Activated naive CD4-positive, alpha-beta T cell treated with Interleukin-2 at 50 U/mL for 16 hours (primary cell): ENCODE measurements at places on chromosomes 3 and 15.
A peak's percentile ranks its signal among the peaks of the same experiment; 100 is the strongest.

DNA sequence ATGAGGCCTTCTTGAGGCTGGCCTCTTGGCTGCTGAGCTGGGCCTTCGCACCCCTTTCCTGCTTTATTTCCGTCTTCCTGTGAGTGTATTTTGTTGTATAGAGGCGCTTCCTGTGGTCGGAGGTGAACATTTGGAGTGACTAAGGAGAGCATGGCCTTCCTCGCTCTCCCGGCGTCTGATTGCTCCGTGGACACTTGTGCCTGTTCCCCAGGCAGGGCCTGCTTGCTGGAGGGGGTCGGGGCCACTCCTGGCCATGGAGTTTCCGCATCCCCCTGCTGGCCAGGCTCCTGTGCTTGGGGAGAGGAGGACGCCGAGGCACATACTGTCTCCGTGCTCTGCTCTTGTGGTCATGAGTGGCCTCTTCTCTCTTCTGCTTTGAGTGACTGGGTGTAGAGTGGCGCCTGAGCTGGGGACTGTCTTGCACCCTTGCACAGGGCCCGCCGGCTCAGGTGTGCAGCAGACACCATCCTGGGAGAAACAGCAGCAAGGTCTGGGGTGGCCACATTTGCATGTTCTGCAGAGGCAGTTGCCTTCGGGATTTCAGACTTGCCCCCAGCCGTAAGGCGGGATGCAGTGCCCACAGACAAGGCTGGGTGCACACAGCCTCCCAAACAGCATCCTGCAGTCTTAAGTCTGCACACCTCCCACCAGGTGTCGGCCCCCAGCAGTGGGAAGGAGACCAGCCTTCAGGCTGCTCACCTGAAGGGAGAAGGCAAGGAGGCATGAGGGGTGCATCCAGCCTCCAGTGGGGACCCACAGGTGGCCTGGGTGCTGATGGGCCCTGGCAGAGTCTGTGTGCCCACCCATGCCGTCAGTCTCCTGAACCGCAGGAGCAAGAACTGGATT is 16.4 kb downstream of the KLF13 start:
- no peak for DNase-seq

- no peak for DNase-seq
Measured at GRCh38 chr3:55621026-55621422, 133.9 kb upstream of the WNT5A start.

GRCh38 chr15:47736143-47736786 is 19.0 kb downstream of the SEMA6D start:
- DNase-seq, result no peak

DNA sequence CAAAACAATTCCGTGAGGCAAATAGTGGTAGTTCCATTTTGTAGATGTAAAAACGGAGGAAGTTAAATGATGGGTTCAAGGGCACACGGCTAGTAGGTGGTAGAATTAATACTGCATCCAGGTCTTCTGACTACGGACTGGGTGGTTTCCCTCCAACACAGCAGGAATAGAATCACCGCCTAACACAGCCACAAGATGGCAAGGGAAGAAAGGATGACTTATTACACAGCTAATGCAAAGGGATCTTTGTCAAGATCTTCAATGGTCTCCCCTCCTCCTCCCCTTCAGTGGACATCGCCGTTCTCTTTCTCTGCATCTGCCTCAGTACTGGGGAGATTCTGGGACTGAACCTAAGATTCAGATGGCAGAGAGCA is 524 bp upstream of the TOPBP1 start:
- DNase-seq, result peak; percentile 18

DNA sequence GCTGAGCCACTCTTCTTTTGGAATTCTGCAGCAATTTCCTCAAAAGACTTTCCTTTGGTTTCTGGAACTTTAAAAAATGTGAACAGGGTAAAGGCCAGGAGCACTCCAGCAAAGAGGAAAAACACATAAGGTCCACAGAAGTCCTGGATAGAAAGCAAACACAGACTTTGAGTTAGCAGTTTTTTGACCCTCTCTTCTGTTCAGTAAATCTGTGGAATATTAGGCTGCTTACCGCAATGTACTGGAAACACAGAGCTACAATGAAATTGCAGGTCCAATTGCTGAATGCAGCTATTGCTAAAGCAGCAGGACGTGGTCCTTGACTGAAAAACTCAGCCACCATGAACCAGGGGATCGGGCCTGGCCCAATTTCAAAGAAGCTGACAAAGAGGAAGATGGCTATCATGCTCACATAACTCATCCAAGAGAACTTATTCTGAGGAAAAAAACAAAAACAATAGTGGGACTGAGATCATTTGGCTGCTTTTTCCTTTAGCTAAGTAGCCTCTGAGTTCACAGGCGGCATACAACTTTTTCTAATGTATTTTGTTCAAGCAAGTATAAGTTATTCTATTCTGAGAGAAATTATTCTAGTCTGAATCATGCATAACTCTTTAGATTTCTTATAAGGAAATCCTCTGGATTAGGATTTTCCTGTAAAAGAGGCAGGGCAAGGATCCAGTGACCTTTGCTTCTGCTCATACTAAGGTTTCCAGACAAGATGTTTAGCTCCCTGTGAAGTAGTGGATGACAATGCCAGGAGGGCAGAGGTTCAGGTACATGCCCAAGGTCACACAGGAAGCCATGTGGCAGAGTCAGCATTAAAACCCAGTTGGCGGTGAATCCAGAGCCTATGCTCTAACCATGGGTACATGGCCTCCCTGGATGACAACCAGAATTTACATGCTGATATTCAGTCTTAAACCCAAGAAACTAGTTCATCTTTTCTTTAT is 28.3 kb downstream of the SLC2A2 start:
- DNase-seq, result no peak

DNA sequence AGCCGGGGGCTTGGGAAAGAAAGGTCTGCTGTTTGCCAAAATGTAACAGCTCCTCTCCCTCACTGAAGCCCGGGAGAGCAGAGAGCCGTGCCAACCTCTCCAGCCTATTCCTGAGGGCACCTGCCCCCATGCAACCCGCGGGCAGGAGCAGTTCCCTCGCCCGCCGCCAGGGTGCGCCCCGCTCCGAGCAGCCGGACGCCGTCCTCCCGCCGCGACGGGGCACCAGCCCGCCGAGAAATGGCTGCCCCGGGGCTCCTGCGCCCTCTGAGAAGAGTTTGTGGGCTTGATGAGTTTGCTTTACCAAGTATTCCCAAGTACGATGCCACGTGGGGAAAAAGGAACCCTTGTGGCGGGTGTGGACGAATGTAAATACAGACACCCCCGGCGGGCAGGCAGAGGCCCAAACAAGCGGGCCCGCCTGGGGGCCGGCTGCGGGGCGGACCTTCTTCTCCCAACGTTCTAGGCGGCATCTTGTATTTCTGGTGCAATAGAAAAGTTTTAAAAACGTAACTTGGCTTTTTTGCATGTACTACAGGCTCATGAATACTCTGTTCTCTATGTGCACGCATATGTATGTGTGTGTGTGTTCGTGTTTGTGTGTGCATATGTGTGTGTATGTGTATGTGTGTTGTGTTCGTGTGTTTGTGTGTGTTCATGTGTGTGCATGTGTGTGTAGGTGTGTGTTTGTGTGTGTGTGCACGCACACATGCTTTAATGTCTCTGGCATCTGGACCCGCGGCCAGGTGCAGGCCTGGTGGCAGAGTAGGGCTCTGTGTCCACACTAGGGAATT is 162.9 kb downstream of the CHSY1 start:
- DNase-seq, result peak; percentile 84

DNA sequence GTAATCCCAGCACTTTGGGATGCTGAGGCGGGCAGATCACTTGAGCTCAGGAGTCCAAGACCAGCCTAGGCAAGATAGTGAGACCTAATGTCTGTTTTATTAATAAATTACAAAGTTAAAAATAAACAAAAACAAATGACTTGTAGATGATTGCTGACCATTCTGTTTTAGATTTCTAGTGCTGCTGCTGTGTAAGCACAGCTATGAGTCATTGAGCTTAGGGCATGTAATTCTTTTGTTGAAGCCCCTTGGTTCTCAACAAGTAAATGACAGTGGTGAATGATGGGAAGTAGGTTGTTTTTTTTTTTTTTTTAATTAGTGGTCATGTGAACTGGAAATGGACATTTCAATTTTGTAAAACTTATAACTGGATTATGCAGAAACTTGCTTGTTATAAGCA is 63.3 kb downstream of the LEO1 start:
- DNase-seq, result no peak

GRCh38 chr3:55891106-55891505 is 404.0 kb upstream of the WNT5A start:
- no peak for DNase-seq

DNA sequence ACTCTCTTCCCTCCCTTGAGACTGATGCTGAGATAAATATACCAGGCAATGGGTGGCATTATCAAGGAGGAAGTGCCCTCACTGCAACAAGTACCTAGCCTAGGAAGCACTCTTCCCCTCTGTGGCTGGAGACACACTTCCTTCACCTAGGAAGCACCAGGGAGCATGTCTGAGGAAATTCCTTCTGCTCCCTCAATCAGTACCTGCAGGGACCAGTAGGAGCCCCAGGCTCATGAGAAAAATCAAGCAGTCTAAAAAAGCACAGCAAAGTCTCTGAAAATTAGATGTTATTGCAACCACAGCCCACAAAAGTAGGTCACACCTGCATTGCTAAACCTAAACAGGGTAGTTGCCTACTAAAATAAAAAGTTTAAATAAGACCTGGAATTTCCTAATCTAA is 78.2 kb upstream of the TRPM1 start:
- no peak for DNase-seq

DNA sequence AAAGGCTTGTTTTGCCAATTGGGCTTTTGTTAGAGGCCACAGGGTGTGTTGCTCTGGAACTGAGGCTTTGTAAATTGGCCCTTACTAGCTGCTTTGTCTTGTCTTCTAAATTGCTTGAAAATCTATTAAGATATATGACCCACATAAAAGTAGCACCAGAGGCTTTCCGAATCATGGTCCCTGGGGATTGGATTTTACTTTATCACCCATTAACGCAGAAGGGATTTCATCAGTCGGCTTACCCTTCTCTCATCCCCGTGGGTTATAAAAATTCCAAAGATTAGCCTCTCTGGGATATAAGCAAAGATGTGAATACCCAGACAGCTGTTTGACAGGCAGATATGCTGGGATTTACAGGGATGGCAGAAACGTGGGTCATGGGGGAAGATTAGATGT is 98.3 kb upstream of the CHL1 start:
- no peak for DNase-seq

- no peak for DNase-seq
Measured at GRCh38 chr3:109852283-109852682, 514.9 kb upstream of the DPPA4 start.

DNA sequence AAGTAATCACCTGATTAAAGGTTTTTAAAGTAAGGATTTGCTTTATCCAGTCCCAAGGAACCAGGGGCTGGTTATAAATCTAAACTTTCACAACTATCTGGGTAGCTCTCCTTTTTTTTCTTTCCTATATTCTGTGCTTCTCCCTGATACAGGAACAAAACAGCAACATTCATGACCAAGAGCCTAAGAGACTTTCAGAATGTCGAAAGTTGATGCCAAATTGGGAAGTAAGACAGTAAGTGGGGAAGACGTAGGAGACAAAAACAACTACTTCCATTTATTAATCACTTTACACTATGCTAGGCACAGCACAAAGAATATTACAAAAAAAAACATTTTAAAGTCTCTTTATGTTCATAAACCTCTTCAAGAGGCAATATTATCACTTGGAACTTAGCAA is 211.6 kb downstream of the MAGI1 start:
- no peak for DNase-seq

DNA sequence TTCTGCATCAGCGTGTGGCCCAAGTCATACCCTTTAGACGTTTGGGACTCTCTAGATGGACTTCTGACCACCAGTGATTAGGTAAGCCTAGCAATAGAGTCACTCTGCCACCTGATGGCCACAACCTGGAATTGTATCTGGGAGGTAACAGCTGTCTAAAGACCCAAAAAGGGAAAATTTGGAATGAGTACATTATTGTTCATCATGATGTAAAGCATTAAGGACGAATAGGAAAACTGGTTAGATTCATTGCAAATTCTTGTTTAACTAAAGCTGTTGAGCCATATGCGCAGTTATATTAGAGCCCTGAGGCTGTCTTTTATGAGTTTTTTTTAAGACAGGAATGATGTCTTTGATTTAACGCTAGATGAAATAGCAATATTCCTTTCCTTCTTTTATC is 63.6 kb downstream of the FAM81A start:
- DNase-seq, result no peak

- DNase-seq, result no peak
Measured at GRCh38 chr3:53230789-53231188, 25.0 kb downstream of the TKT start.

- no peak for DNase-seq
Measured at GRCh38 chr15:92074646-92075045, 221.1 kb downstream of the SLCO3A1 start.

DNA sequence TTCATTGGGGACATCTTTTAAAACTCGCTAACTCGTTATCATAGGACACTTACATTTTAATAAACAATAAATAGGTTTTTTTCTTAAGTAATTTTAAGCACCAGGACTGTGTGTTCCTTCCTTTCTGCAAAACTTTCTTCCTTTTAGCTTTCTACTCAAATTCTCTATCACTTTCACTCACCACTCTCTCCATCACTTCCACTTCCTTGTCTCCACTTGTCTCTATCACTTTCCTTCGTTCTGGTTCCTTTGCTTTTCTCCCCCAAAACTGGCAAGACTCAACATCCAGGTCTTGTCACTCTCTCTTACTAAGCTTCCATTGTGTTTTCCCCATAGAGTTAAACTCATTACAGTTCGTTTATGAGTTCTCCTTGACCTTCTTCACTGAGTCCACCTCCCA is 99.0 kb downstream of the ZPLD1 start:
- DNase-seq, result no peak

DNA sequence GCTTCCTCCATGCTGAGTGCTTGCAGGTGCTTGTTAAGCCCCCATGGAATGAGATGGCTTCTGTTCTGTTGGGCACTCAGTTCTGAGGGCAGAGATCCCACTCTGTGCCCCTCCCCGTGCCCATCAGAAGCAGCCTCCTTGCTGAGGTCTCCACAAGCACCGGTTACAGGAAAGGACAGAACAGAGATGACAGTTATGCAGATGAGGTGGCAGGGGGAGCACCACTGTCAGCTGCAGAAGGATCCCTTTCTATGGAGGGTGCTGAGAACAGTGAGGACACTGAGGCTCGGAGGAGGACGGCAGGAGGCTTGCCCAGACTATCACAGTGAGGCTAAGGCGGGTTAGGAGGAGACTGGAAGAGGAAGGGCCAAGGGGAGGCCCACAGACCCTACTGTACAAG is 12.4 kb downstream of the CACNA2D2 start:
- DNase-seq, result no peak

- no peak for DNase-seq
Measured at GRCh38 chr3:23944007-23944783, 891 bp upstream of the NR1D2 start.

- no peak for DNase-seq
Measured at GRCh38 chr15:72764656-72765055, 18.9 kb downstream of the ADPGK start.

- no peak for DNase-seq
Measured at GRCh38 chr3:171565481-171566058, 105.4 kb upstream of the TNIK start.

- DNase-seq, result no peak
Measured at GRCh38 chr3:10757821-10758130, 58.3 kb upstream of the SLC6A11 start.

- no peak for DNase-seq
Measured at GRCh38 chr3:45198264-45199260, 27.5 kb downstream of the TMEM158 start.

- DNase-seq, result no peak
Measured at GRCh38 chr3:65550137-65550536, 488.6 kb downstream of the MAGI1 start.
